Right lung (tissue), 10 donors: ENCODE measurements at places on chromosomes 16 and 17. TPM values are rescaled to one million over a fixed set of nuclear protein-coding genes. Genes with fewer than 3 reads are reported as not detected.
A peak's percentile ranks its signal among the peaks of the same experiment; 100 is the strongest.

The TBC1D3G gene
- polyA plus RNA-seq, result not detected

The SSTR5 gene
- not detected for polyA plus RNA-seq

The TEKT1 gene
- polyA plus RNA-seq, result 5.2 TPM

The PRAC2 gene
- not detected for polyA plus RNA-seq

The CSH1 gene
- polyA plus RNA-seq, result 0.57 TPM

The TBC1D24 gene
- polyA plus RNA-seq, result 14.9 TPM

GRCh38 chr16:80346111-80346632, 194.6 kb upstream of the DYNLRB2 start:
- DNase-seq, result no peak

GRCh38 chr16:24534620-24535019, 4.7 kb upstream of the RBBP6 start:
- no peak for DNase-seq

DNA sequence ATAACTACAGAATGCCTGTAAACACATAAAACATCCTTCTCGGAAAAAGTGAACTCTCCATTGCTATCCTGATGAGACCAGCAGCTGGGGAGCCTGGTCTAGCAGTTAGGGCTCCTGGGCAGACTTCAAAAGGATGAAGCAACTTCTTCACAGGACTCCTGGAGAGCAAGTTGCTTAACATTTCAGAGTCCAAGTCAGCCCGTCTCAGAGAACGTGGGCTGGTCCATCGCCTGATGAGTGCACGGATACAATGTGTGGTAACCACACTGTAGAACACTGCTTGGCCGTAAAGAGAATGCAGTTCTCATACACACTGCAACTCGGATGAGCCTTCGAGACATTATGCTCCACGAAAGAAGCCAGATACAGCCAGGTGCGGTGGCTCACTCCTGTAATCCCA, 52.7 kb downstream of the TMEM235 start:
- DNase-seq, result no peak

DNA sequence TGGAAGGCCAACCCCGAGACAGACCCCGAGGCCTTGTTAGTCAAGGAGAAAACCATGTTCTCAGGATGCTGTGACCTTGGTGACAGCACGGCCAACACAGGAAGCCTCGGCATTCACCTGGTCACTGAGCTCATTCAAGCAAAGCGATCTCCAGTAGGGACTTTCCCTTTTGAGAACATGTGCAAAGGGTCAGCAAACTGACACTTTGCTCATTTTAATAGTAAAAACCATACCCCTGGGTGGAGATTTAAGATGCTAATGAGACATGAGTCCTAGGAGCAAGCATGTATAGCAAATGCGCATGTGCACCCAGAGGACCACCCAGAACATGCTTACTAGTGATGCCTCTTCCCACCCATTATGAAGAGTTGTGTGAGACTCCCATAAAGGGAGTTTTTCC, 5.7 kb upstream of the SULT1A2 start:
- no peak for DNase-seq

DNA sequence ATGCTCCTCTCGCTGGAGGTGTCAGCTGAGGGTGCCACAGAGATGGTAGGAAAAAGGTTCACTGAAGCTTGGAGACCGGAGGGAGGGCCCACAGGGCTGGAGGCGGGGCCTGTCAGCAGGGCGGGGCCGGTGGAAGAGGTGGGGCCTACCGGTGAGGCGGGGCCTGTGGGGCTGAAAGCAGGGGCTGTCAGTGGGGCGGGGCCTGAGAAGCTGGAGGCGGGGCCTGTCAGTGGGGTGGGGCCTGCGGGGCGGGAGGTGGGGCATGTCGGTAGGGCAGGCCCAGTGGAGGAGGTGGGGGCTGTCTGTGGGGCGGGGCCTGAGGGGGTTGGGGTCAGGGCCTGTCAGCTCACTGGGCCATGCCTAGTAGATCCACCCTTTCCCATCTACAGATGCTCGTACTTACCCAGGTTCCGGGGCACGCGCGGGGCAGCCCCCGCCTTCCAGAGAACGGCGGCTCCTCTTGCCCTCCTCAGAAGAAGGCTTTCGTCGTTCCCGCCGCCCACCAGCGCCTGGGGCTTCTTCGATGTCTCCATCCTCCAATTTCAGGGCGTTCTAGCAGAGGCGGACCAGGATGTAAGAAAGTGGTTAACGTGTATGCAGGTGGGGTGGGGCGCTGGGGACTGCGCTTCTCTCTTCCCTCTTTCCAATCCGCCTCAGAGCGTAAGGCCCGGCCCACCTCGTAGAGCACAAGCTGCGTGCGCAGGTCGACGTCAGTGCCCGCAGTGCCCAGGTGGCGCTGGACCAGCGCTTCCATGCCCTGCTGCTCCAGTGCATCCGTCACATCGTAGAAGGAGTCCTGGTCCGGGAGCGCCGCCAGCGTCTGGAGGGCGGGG, 9.8 kb downstream of the TMEM208 start:
- DNase-seq, result no peak

GRCh38 chr17:55216888-55217287, 47.9 kb upstream of the HLF start:
- DNase-seq, result no peak

GRCh38 chr16:48062681-48063080, 93.1 kb downstream of the ABCC12 start:
- no peak for DNase-seq

DNA sequence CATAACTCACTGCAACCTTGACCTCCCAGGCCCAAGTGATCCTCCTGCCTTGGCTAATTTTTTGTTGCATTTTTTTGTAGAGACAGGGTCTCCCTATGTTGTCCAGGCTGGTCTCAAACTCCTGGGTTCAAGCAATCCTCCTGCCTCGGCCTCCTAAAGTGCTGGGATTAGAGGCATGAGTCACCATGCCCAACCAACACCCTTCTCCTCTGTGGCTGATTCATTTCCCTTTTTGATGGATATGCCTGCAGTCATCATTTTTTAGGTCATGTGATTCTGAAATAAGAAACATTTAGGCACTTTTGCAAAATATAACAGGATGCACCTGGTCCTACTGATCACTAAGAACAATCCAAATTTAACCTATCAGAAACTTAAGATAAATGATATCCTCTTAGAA, 44.0 kb upstream of the YPEL2 start:
- DNase-seq, result no peak

DNA sequence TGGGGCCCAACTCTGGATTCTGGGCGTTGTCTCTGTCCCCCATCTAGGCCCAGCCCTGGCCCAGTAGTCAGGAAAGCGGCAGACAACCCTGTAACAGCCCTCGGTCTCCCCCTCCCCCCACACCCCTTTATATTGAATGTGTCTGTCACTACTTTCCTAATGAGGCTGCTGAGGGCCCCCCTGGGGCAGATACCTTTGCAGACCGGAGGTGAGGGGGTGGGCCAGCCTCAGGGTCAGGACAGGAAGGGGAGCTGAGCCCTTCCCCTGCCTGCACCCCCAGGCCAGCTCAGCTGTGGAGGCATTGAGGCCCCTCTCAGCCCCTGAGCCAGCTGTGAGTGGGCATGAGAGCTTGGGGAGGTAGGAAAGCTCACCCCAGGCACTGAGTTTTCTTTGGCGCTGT, 17.1 kb downstream of the RAI1 start:
- no peak for DNase-seq

DNA sequence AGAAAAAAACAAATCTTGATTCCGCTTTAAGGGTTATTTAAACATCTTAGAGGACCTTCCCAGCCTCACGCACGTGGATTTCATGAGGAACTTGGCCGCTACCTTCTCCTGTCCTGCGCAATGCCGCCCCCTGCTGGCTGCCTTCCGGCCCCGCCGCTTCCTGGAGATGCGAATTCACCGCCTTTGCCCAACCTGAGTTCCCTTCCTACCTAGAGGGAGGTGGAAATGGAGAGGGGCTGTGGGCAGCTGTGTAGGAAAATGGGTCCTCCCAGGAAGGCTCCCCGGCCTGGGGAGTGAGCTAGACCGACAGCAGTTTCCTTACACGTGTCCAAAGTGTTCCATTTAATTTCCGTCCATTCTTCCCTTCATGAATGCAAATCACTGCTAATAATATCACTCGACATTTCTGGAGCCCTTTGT, 1.0 kb upstream of the ABCC12 start:
- peak; percentile 66 for DNase-seq

DNA sequence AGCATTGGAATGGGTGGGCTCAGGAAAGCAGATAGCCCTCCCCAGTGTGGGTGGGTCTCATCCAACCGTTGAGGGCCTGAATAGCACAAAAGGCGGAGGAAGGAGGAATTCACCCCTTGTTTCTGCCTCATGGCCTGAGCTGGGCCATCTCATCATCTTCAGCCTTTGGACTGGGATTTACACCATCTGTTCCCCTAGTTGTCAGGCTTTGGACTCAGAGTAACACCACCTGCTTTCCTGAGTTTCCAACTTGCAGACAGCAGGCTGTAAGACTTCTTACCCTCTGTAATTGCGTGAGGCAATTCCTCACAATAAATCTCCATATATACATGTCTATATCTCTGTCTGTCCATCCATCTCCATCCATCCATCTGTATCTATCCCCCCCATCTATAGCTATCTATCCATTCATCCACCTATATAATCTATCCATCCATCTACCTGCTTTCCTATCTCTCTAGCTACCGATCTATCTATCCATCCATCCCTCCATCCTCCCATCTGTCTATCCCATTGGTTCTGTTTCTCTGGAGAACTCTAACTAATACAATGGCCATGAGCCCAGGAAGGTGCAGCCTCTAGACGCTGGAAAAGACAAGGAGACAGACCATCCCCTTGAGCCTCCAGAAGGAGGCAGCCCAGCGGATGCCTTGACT, 21.3 kb downstream of the DNAH17 start:
- DNase-seq, result no peak

- DNase-seq, result peak; percentile 77
These were observed 4.4 kb upstream of the MAP2K3 start for GRCh38 chr17:21280081-21280518.

DNA sequence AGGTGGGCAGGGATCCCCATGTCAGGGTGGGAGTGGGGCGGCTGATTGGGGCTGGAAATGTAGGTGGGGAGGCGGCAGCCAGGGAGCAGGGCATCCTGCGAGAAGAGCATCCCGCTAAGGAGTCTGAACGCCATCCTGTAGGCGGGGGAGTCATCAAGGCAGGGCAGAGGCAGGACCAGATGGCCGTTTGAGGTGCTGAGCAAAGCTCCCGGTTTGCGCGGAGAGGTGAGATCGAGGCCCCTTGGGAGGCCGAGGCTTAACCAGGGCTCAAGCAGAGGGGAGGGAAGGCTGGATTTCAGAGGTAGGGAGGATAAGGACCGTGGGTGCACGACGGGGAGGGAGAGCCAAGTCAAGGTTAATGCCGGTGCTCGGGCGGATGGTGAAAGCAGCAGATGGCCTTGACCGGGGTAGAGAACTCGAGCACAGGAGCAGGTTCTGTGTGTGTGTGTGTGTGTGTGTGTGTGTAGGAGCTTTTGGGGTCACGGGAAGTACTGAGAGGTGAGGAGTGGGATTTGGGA, 472 bp upstream of the NME2 start:
- DNase-seq, result no peak

DNA sequence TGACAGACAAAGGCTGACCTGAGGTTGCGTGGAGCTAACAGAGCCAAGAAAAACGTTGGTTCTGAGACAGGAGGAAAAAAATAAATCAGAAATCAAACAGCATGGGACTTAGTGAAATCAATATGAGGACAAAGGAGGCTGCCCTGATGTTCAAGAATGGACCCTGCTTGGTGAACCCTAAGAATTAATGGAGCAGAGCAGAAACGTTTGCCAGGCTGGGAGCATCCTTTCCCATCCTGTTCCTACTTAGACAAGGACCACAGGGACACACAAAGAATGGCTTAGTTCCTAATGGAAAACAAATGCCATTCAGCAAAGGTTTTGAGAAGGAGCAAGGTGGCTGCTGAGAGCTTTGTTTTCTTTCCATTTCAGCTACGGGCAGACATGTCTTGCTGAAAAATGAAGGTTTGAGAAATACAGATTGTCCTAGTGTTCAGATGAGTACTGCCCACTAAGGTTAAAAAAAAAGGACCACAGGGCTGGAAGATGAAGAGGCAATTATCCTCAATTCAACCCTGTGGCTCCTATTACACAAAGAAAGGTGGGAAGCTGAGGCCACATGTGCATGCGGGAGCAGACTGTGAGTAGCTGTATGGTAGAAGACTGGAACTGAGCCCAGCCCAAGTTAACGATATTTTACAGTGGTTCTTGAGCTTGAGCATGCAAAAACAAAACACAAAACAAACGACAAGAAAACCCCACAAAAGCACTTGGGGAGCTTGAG, 230.1 kb downstream of the SLC39A11 start:
- DNase-seq, result no peak

- no peak for DNase-seq
These were observed 6.5 kb downstream of the SLC47A2 start for GRCh38 chr17:19709841-19710240.

DNA sequence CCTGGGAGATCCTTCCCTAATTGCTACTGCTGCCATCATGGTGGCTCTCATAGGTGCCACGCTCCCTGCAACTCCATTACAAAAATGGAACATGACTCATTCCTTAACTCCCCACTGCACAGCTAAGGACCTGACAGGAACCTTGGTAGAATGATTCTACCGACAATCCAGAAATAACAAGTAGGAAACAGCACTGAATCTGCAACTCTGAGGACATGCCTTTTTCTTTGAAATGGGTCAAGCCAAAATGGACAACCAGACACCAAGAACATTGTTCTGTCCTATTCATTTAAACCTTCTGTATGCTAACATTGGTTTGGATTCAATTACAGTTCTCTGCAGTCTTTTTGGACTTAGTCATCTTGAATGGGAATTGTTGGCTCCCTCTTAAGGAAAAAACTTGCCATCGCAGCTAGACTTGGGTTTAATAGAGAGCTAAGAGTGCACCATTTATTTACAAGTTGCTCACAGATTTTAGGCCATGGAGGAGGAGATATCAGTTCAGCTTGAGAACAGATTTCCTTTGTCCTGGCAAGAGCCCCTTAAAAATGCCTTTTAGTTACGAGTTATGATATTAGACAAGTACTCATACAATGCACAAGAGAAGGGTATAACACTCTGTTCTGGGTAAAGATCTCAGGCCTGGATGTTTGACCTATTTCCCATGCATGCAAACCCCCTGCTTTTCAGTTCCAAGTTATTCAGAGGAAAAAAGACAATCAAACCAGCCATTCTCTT, 20.9 kb upstream of the NSRP1 start:
- DNase-seq, result no peak

DNA sequence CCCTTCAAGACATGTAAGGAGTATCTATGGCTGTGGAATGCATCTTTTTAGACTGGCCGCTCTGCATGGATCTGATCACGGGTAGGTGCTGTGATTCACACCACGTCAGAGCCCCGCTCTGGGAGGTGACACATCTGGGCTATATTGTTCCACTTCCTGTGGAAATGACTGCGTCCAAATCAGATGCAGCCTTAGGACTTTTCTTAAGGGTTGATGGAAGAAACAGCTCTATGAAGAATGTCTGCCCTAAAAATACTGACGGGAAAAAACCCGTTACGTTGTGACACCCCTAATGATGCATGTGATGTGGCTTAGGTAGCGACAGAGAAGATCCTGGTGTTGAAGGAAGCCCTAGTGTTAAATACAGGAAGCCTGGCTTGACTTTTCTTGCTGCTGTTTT, 12.2 kb downstream of the BANP start:
- no peak for DNase-seq
